ENCODE measurements at places on chromosomes 2 and 18.

- DNase-seq: no peak
Measured at GRCh38 chr18:50747849-50748242, 72.0 kb downstream of the MRO start.

DNA sequence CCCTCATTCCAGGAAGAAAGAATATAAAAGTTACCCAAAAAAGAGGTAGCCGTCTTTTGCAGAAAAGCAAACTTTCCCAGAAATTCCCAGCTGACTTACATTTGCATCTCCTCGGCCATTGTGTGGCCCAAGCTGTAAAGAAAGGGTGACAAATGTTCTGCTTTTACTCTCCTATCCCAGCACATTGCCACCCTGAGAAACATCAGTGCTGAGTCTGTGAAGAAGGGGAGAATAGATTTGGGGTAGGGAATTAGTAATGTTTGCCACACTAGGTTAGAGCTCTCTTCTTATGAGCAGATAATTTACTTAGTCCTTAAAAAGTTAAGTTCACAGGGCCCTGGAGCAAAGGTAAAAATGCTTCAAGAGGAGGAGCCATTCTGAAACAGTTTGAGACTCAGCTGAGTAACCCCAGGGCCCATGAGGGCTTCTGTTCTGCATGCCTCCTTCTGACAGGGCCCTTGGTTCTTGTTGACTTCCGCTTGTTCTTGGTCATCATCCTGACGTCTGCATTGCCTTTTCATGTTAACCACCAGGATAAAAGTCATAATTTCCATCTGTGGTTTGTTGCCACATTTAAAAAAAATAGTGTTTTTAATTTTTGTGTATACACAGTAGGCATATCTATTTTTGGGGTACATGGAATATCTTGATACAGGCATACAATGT is 550.7 kb downstream of the RNF144A start:
- DNase-seq: no peak

DNA sequence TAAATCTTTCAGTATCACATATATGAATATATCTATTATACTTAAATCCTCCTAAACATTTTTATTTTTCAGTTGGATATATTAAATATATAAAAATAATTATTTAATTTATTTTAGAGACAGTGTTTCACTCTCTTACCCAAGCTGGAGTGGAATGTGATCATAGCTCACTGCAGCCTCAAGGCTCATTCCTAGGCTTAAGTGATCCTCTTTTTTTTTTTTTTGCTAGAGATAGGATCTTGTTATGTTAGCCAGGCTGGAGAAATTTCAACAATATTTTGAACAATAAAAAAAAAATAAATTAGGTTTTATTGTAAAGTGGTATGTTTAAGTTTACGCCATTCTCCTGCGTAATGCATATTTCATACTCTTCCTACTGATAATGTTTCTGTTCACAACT is 4.2 kb downstream of the SPAST start:
- DNase-seq: no peak

DNA sequence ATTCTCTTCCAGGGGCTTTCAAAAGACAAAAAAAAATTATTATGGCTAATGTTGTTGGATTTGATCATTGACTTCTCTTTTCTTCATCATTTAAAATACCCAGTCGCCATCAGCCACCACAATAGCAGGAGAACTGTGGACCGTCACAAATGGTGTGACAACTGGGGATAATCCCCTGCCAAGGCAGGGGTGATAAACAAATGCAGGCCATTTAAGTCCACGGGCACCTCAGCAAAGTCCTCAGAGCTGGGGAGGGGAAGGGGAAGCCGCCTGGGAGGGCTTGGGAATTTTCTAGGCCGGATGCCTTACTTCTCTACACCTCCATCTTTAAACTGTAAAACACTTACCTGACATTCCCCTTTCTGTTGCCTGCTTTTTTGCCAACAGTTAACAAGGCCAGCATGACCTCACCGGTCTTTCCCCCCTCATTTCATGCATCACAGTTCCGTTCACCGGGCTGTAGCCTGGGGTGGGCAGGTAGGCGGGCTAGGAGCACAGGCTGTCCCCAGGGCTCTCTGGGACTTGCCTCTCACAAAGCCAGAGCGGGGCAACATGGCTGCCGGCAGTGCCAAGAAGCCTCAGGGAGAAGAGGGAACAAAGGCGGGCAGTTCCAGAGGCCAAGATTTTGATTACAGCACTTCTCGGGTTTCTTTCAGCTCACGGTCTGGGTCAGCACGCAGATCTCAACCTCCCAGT is 820.4 kb downstream of the BCL11A start:
- DNase-seq: no peak

Data from MV-4-11 (cell line).